ENCODE measurements at places on chromosomes 7 and 10.

DNA sequence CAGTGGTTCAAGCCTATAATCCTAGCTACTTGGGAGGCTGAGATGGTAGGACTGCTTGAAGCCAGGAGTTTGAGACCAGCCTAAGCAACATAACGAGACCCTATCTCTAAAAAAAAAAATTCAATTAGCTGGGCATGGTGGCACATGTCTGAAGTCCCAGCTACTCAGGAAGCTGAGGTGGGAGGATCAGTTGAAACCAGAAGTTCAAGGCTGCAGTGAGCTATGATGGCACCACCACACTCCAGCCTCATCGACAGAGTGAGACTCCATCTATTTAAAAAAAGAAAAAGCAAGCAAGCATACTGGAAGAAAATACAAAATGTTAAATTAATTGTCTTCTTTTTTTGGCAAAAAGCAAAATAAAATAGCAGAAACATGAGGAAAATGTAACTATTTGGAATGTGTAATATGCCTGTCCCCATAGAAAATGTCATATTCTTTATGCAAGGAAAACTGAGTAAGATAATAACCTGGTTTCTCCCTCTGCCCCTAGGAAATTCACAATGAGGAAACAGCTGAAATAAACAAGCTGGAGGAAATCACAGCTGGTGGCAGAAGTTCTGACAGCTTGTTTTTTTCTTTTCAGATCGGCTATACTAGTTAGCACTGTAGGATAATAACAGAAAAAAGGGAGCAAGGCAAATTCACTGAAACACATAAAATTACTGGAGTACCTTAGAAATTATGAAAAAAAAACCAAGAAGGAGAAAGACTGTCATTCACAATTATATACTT, 48.5 kb downstream of the HERPUD2 start:
- DNase-seq = no peak

DNA sequence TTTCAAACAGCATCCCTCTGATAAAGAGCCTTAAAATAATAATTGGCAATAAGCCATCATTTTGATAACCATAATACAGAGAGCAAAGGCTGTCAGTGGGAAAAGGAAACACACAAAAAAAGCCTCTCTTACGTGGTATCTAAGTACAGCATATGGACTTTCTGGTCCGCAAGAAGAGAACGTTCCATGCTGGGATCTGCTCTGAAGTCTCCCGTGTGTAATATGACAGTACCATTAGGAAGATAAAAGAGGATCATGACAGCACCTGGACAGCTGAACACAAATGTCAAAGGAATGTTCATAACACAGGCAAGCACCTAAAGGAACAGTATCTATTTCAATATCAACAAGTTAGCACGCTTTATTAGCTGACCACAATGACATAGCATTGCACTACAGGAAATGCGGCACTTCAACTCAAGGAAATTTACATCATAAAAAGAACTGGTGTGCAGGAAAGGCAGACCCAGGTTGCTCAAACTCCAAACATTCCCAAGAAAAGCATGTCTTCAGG, 9.9 kb downstream of the DCLRE1A start:
- no peak for DNase-seq

DNA sequence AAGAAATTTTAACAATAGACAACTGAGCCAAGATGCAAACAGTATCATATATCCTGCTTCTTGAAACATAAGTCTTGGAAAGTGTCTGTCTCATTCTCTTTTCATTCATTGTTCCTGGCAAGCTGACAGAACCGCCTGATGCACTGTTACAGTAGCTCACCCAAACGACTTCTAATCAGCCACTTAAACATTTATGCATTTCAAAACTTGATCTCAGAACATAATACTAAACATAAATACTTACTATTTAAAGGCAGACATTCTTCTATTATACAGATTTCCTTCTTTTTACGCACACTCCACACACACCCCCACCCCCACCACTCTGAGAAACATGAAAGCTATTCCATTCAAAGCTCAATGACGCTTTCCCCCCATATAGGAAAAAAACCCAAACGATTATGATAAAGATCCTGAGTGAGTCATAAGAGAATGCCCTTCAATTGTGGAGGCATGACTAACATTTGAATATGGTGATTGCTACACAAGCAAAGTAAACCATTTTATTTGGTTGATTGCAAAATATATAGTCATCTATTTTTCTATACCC, 30.5 kb downstream of the SHTN1 start:
- no peak for DNase-seq

DNA sequence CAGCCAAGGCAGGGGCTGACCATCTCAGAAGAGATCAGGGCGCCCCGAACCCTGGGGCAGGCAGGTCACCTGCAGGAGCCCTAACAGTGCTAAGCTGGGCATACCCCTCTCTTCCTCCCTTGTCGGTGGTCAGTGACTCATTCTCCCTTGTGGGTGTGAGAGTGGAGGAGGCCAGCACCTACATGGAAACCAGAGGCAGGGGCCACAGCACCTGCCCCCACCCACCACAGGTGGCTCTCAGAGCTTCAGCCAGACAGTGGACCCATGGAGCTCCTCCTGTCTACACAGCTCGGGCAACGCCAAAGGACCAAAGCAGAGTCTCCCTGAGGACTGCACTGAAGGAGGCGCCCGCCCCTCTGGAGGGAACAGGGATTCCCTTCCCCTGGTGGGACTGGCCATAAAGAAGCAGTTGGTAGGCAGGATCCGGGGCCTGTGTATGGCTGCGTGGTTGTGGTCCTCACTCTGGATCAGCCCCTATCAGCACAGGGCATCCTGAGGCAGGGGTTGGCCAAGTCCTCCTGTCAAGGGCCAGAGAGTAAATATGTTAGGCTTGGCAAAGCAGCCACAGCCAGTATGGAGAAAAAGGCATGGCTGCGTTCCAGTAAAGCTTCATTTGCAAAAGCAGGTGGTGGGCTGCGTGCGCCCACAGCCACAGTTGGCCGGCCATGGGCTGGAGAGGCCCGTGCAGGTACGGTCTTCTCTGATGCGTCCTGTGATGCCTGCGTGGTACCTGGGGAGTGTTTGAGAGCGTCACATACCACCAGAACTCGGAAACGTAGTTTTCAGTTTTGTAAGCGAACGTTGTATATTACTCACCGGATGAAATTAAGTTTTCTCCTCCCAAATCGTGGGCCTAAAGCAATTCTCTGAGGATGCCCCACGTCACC, 198.2 kb downstream of the EBF3 start:
- no peak for DNase-seq

DNA sequence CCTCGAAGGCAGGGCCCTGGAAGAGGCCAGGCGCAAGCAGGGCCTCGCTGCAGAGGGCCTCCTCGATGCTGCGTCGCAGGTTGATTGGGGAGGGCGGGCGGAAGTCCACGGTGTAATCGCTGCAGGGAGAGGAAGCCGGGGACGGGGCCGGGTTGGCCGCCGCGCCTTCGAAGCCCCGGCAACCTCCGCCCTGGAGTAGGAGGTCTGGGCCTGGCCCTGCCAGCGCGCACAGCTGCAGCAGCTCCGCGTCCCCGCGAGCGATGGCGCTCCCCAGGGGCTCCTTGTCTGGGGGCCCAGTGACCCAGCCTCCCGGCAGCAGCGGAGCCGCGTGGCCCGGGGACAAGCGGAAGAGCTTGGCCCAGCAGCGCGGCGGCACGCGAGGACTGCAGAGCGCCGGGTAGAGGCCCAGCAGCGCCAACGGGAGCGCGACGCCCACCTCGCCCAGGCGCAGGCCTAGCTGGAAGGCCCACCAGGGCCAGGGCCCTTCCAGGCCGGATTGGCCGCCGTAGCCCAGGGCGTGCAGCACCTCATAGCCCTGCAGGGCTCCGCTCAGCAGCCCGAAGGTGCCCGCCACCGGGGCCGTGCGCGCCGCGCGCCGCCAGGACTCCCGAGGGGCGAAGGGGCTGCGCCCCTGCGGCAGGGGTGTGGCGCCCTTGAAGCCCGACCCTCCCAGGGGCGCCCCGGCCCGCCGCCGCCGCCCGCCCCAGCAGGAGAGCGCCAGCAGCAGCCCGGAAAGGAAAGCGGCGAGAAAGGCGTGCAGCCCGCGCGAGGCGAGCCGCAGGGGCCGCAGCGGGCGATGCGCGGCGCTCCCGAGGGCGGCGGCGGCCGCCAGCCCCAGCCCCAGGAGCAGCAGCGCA, 7.8 kb upstream of the RBM28 start:
- DNase-seq = peak; percentile 60
